Activated T-helper 2 cell treated with anti-CD3 and anti-CD28 coated beads, Interferon-gamma antibody, Interleukin-2, Interleukin-4, amounts not matched to agents 10 μg/mL and 5 μg/mL and 100 μg/mL, durations not matched to agents 14 hours and 24 hours and 36 hours (primary cell): ENCODE measurements at places on chromosomes 12 and 14. TPM values are rescaled to one million over a fixed set of nuclear protein-coding genes. Genes with fewer than 3 reads are reported as not detected.

- H3K36me3 ChIP-seq, result no peaks in the 10 kb centered on the region
- H3K27me3 ChIP-seq, result no peaks in the 10 kb centered on the region
- no peak overlapping the region for H3K4me3 ChIP-seq
Measured at GRCh38 chr12:48414021-48414420, 58.3 kb upstream of the ANP32D start.

GRCh38 chr12:51374361-51374760, 16.8 kb downstream of the GALNT6 start:
- H3K36me3 ChIP-seq, result peaks cover 71% of the 10 kb centered on the region
- H3K27ac ChIP-seq, result no peak overlapping the region
- no peak for DNase-seq
- peaks cover 46% of the 10 kb centered on the region for H3K4me1 ChIP-seq
- no peak overlapping the region for H3K4me3 ChIP-seq

- peak; percentile 24 for DNase-seq
- H3K27ac ChIP-seq, result peak overlapping the region; percentile 100
Measured at GRCh38 chr12:47813511-47814196, 6.0 kb downstream of the HDAC7 start.

DNA sequence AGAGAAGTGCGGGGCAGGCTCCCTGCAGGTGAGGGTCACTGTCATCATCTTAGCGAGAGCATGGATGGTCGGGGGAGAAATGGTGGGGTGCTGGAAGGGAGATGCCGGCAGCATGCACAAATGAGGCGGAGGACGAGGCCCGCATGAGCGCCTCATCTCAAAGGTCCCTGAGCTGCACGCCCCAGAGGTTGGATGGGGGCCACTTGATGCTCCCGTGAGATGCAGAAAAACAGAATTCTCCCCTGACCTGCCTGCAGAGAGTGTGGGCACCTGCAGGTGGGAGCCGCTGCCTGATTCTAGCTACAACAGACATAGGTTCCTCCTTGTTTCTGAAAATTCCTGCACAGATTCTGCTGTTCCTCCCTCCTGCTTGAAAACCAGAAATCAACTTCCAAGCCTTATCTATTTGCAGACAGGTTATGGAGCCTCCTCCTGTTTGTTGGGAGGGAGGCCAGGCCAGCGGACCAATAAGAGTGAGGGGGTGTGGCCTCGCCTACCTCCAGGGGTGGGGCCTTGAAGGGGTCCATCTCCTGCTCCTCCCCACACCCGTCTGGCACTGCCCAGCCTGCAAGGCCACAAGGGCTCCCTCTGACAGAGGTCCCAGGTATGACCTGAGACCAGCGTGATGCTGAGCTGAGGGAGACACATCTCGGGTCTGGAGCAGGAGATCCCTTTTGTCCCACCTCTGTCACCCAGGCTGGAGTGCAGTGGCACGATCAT, 67.2 kb downstream of the KDM2B start:
- peaks cover 12% of the 10 kb centered on the region for H3K36me3 ChIP-seq
- H3K4me3 ChIP-seq, result no peak overlapping the region
- DNase-seq, result no peak
- peak overlapping the region; percentile 57 for H3K27ac ChIP-seq

DNA sequence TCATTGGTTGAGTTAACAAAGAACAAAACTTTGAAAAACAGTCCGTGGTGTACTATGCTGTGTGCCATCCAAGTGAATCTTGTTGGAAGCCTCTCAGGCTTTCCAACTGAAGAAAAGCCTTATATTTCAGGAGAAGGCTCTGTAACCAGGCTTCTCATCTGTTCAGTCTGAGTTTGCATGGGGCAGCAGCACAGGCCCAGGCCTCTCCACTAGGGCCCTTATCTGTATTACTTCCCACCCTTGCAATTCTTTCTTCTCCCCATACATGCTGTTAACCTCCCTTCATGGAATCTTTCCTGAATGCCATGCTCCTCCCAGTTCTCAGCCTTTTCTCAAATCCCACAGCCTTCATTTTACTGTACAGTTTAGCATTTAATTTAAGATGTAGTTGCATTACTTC, 28.3 kb downstream of the FRMD6 start:
- DNase-seq, result no peak
- H3K4me3 ChIP-seq, result no peak overlapping the region
- peaks cover 13% of the 10 kb centered on the region for H3K4me1 ChIP-seq
- H3K27ac ChIP-seq, result no peak overlapping the region
- H3K27me3 ChIP-seq, result peaks cover 1% of the 10 kb centered on the region

GRCh38 chr14:22847661-22848341, 11.4 kb downstream of the MMP14 start:
- H3K4me3 ChIP-seq, result no peak overlapping the region
- peaks cover 8% of the 10 kb centered on the region for H3K27me3 ChIP-seq
- no peak for DNase-seq

GRCh38 chr12:68577949-68578348, 32.8 kb upstream of the RAP1B start:
- H3K27me3 ChIP-seq, result no peaks in the 10 kb centered on the region
- no peak for DNase-seq
- peaks cover 18% of the 10 kb centered on the region for H3K4me1 ChIP-seq
- no peak overlapping the region for H3K27ac ChIP-seq

DNA sequence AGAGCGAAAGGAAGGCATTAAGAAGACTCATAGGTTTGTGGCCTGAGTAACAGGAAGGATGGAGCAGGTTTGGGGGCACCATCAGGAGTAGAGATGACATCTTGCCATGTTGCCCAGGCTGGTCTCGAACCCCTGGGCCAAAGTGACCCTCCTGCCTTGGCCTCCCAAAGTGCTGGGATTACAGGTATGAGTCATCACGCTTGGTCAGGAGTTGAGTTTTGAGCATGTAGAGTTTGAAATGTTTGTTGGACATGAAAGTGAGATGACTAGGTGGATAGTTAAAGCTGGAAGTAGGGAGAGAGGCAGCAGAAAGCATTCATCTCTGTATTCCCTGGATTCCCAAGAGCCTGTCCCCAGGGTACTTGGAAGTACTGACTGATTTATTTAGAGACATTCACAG, 112.6 kb downstream of the ERC1 start:
- peaks cover 20% of the 10 kb centered on the region for H3K4me1 ChIP-seq
- H3K36me3 ChIP-seq, result no peaks in the 10 kb centered on the region
- no peaks in the 10 kb centered on the region for H3K27me3 ChIP-seq
- H3K27ac ChIP-seq, result no peak overlapping the region
- DNase-seq, result no peak

DNA sequence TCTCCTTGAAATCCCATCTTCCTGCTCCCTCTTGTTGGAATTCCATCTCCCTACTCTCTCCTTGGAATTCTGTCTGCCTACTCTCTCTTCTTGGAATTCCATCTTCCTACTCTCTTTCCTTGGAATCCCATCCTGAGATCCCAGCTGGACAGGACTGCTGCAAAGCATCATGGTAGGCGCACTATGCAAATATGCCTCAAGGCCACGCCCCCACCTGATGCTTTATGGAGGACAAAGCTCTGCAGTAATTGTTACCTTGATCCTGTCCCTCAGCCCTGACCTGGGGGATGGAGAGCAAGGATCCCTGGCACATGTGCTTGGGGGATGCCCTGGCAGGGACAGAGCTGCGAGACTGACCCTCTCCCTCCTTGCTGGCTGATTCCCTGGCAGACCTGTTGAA, 185.6 kb downstream of the TBX5 start:
- H3K4me1 ChIP-seq, result no peaks in the 10 kb centered on the region
- H3K27ac ChIP-seq, result no peak overlapping the region
- H3K27me3 ChIP-seq, result no peaks in the 10 kb centered on the region
- H3K4me3 ChIP-seq, result no peak overlapping the region
- H3K36me3 ChIP-seq, result no peaks in the 10 kb centered on the region
- DNase-seq, result no peak

DNA sequence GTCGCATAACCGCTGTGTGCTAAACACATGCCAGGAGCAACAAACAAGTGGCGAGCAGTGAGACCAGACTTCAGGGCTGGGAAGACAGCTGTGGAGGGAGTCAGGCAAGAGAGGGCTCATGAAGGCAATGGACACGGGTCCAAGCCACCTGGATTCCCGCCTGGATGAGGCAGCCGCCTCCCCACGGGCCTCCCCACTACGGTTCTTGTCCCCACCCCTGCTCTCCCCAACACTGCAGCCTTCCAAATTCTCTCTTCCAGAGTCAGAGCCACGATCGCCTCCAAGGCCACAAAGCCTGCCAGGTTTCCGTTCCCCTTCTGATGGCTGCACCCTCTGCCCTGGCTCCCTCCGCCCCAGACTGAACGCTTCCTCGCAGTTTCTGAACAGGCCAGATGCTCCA, 36.1 kb upstream of the PIWIL1 start:
- no peaks in the 10 kb centered on the region for H3K36me3 ChIP-seq
- H3K27ac ChIP-seq, result no peak overlapping the region
- H3K4me1 ChIP-seq, result no peaks in the 10 kb centered on the region
- H3K4me3 ChIP-seq, result no peak overlapping the region

DNA sequence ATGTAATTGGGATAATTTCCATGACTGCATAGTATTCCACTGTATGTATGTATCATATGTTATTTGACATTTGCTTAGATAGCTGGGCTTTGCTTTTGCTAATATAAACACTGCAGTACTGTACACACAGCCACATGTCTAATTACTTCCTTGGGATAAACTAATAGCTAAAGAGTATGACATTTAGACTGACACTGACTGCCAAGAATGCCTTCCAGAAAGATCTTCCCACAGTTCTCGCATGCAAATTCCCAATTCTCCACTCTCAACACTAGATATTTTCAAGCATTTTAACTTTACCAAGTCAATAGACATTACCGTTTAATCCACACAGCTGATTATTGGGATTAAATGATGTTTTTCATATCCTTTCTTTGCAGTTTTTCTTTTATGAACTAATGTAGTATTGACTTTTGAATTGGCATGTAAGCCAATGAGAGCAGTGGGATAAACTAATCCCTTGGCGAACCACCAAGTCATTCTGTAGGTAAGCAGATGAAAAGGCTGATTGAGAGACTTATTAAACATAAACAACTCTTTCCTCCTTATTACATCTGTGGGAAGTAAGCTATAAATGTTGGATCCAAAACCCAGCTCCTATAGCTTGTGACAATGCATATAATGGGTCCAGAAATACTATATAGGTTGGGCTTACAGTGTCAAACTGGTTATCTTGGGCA, 55.5 kb downstream of the STON2 start:
- DNase-seq, result no peak
- H3K27me3 ChIP-seq, result peaks cover 9% of the 10 kb centered on the region
- no peaks in the 10 kb centered on the region for H3K4me1 ChIP-seq
- H3K36me3 ChIP-seq, result no peaks in the 10 kb centered on the region
- no peak overlapping the region for H3K27ac ChIP-seq
- H3K4me3 ChIP-seq, result no peak overlapping the region

GRCh38 chr12:96193725-96194575, at the start of gene ELK3:
Gene ELK3, plus strand, starts transcription at chr12:96194375.
- H3K27ac ChIP-seq, result peak within 1 kb of the TSS; percentile 98
- peak; percentile 51 for DNase-seq
- peaks cover 48% of the 10 kb centered on the region for H3K4me1 ChIP-seq
- no peaks in the 10 kb centered on the region for H3K27me3 ChIP-seq
- peak within 1 kb of the TSS; percentile 95 for H3K4me3 ChIP-seq

DNA sequence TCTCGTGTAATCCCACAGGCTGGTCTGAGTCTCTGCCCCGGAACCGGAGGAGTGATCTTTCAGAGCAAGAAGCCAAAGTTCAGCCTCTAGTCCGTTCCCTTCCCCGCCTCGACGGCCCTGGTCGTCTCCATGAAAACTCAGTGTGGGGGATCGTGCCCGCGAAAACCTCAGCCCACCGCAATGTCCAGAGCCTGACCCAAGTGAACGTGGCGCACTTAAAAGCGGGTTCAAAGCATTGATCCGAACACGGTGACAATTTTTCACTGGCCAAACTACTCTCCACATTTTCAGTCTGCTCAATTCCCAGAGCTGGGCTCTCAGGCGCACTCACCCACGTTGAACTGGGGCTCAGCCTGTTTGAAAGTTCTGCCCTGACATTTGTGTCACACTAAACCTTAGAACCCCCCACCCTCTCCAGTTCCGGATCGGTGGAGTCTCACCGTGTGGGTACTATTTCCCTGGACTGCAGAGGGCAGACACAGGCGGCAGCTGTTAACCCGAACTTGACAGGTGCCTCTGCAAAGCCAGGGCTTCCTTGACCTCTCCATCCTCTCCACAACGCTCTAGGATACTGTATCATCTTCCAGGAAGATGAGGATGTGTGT, 886 bp upstream of the PRICKLE1 start:
- no peaks in the 10 kb centered on the region for H3K36me3 ChIP-seq
- H3K27me3 ChIP-seq, result peaks cover 53% of the 10 kb centered on the region
- peaks cover 9% of the 10 kb centered on the region for H3K4me1 ChIP-seq
- H3K4me3 ChIP-seq, result peak overlapping the region; percentile 68
- DNase-seq, result no peak

DNA sequence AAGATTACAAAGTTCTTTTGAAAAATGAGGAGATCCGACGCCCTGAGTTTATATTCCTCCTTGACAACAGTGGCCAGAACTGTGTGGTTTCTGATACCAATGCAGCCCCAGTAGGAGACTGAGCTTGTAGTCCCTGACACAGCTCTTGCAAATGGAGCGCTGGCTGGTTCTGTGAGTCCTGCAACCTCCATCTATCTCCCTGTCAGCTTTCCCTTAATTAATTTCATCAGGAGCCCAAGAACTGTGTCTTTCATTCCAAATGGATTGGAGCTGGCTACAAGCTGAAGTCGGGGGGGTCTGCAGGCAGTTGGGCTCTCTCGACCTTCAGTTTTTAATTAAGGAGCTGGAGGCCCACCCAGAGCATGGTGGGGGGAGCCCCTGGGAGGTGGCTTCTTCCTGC, 160.6 kb downstream of the ADGRD1 start:
- no peaks in the 10 kb centered on the region for H3K36me3 ChIP-seq
- H3K4me3 ChIP-seq, result no peak overlapping the region
- DNase-seq, result no peak
- H3K27me3 ChIP-seq, result no peaks in the 10 kb centered on the region
- H3K4me1 ChIP-seq, result peaks cover 6% of the 10 kb centered on the region
- no peak overlapping the region for H3K27ac ChIP-seq

GRCh38 chr12:112971248-112971647, 7.1 kb upstream of the OAS2 start:
- H3K27ac ChIP-seq, result no peak overlapping the region
- no peaks in the 10 kb centered on the region for H3K4me1 ChIP-seq
- H3K4me3 ChIP-seq, result no peak overlapping the region
- no peak for DNase-seq

TMPRSS12 gene
- total RNA-seq, result not detected in 2 replicates

RPL36AL gene
- 278 and 292 TPM in 2 replicates for total RNA-seq

CLEC12A gene
- 0.30 and 0.32 TPM in 2 replicates for total RNA-seq

PROX2 gene
- 0.05 and 0.34 TPM in 2 replicates for total RNA-seq

OR4E2 gene
- not detected in 2 replicates for total RNA-seq

TMEM263 gene
- total RNA-seq, result 30.6 and 31.8 TPM in 2 replicates

KIF5A gene
- total RNA-seq, result 3.0 and 3.4 TPM in 2 replicates

PTHLH gene
- not detected in 2 replicates for total RNA-seq

CNTN1 gene
- not detected in 2 replicates for total RNA-seq

DDX55 gene
- 60.0 and 63.2 TPM in 2 replicates for total RNA-seq

RPGRIP1 gene
- not detected in 2 replicates for total RNA-seq

GALNT9 gene
- not detected in 2 replicates for total RNA-seq

TAS2R30 gene
- 2.9 and 3.6 TPM in 2 replicates for total RNA-seq

WSCD2 gene
- not detected in 2 replicates for total RNA-seq
